Sigmoid colon (tissue), 7 donors: ENCODE measurements at places on chromosomes 1 and 21. TPM values are rescaled to one million over a fixed set of nuclear protein-coding genes. Genes with fewer than 3 reads are reported as not detected.

NEXN gene
- 4.2 TPM for polyA plus RNA-seq

OR2W3 gene
- polyA plus RNA-seq: not detected

ALPL gene
- polyA plus RNA-seq: 7.8 TPM

SYT2 gene
- 0.10 TPM for polyA plus RNA-seq

FAM76A gene
- polyA plus RNA-seq: 3.6 TPM
